ENCODE measurements at places on chromosomes 5 and 9.

- H3K4me1 ChIP-seq, result peaks cover 31% of the 10 kb centered on the region
- no peak overlapping the region for H3K4me3 ChIP-seq
- DNase-seq, result no peak
Measured at GRCh38 chr5:37831821-37832534, 7.9 kb downstream of the GDNF start.

GRCh38 chr5:158754018-158754514, 345.6 kb downstream of the EBF1 start:
- no peak overlapping the region for H3K4me3 ChIP-seq
- H3K36me3 ChIP-seq, result no peaks in the 10 kb centered on the region
- peak overlapping the region; percentile 65 for H3K27ac ChIP-seq

GRCh38 chr5:52985306-52985705, 3.8 kb upstream of the ITGA2 start:
- peaks cover 29% of the 10 kb centered on the region for H3K27me3 ChIP-seq
- no peak for DNase-seq
- H3K4me3 ChIP-seq, result no peak overlapping the region
- peaks cover 11% of the 10 kb centered on the region for H3K4me1 ChIP-seq

DNA sequence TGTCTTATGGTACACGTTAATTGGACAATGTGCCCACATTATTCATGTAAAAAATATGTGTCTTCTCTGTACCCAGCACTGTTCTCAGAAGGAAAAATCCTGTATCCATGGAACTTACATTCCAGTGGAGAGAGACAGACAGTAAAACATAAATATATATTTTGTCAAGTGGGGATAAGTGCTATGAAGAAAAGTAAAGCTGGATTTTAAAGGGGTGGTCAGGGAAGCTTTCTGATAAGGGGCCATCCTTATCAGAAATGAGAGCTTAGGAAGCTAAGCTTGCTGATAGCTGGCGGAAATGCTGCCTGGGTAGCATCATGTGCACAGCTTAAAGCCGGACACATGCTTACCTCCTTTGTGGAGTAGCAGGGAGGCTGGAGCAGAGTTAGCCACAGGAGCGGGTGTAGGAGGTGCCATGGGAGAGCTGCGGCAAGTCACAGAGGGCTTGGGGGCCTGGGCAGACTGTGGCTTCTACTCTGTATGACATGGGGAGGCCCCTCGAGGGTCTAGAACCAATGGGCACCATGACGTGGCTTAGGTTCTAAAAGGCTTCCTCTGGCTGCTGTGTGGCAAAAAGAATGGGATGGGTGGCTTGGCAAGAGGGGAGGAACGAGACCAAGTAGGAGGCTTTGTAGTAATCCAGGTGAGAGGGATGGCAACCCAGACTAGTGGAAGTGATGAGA, 141.7 kb downstream of the FGF1 start:
- H3K27me3 ChIP-seq, result no peaks in the 10 kb centered on the region
- H3K4me1 ChIP-seq, result peaks cover 23% of the 10 kb centered on the region
- no peak overlapping the region for H3K4me3 ChIP-seq
- DNase-seq, result no peak
- no peak overlapping the region for H3K27ac ChIP-seq

DNA sequence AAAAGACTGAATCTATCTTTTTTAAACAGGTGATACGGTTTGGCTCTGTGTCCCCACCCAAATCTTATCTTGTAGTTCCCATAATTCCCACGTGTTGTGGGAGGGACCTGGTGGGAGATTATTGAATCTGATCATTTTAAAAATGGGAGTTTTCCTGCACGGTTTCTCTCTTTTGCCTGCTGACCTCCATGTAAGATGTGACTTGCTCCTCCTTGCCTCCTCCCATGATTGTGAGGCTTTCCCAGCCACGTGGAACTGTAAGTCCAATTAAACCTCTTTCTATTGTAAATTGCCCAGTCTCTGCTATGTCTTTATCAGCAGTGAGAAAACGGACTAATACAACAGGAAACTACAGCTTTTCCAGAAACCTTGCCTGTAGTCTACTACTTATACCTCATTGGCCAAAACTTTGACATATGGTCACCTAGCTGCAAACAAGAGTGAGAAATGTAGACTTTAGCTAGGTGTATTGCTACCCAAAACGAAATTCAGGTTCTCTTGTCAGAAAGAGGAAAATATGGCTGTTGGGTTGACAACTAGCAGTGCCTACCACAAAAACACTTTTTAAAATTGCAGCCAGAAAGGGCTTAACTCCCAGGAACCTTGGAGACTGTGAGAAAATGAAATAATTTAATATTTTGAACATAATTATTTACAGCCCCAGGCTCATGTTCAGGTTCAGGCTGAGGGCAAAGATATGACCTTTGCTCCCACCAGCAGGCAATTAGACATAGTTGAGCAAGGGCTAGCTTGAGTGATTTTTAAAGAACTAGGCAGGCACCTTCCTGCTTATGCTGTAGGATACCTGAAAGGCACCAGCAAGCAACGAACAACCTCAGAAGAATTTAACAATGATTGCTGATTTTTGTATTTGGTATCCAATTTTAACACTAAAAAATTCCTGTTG, 7.4 kb upstream of the AGGF1 start:
- no peak overlapping the region for H3K4me3 ChIP-seq
- H3K4me1 ChIP-seq, result no peaks in the 10 kb centered on the region

- no peak overlapping the region for H3K4me3 ChIP-seq
- peak overlapping the region; percentile 28 for H3K27ac ChIP-seq
- peaks cover 62% of the 10 kb centered on the region for H3K36me3 ChIP-seq
- no peaks in the 10 kb centered on the region for H3K27me3 ChIP-seq
- peak; percentile 69 for DNase-seq
Measured at GRCh38 chr5:151060742-151061141, 20.1 kb downstream of the TNIP1 start.

DNA sequence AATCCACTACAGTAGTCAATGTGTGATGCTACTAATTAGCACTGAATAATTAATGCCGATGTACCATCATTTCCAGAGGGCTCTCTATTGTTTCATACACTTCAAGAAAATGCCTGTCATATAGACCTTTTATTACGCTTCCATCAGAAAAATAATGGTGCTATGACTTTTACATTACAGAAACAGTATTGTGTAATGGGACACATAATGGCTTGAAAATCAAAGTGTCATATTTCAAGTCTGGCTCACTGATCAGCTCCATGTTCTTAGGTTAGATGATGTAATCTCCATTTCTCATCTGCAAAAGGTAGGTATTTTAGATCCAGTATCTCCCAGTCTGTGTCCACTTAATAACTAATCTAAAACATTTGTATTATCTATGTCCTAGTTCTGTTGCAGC, 990.6 kb upstream of the TYRP1 start:
- H3K4me1 ChIP-seq, result no peaks in the 10 kb centered on the region
- no peak overlapping the region for H3K4me3 ChIP-seq
- no peaks in the 10 kb centered on the region for H3K36me3 ChIP-seq
- H3K27ac ChIP-seq, result no peak overlapping the region
- DNase-seq, result no peak
- no peaks in the 10 kb centered on the region for H3K27me3 ChIP-seq

GRCh38 chr5:179830818-179831468, 10.2 kb downstream of the SQSTM1 start:
- H3K27ac ChIP-seq, result no peak overlapping the region
- H3K4me1 ChIP-seq, result peaks cover 28% of the 10 kb centered on the region

GRCh38 chr5:67234671-67235176, 38.1 kb upstream of the CD180 start:
- no peaks in the 10 kb centered on the region for H3K36me3 ChIP-seq
- no peaks in the 10 kb centered on the region for H3K4me1 ChIP-seq
- peak; percentile 64 for DNase-seq
- H3K27me3 ChIP-seq, result no peaks in the 10 kb centered on the region

- DNase-seq, result peak; percentile 51
- H3K36me3 ChIP-seq, result no peaks in the 10 kb centered on the region
- H3K4me1 ChIP-seq, result no peaks in the 10 kb centered on the region
- H3K27me3 ChIP-seq, result no peaks in the 10 kb centered on the region
- H3K4me3 ChIP-seq, result no peak overlapping the region
- H3K27ac ChIP-seq, result no peak overlapping the region
Measured at GRCh38 chr5:1182633-1183423, 18.6 kb upstream of the SLC6A19 start.

- H3K27me3 ChIP-seq, result peaks cover 9% of the 10 kb centered on the region
- no peak overlapping the region for H3K4me3 ChIP-seq
- no peaks in the 10 kb centered on the region for H3K36me3 ChIP-seq
- no peak overlapping the region for H3K27ac ChIP-seq
Measured at GRCh38 chr5:175471628-175472027, 6.7 kb upstream of the SFXN1 start.

DNA sequence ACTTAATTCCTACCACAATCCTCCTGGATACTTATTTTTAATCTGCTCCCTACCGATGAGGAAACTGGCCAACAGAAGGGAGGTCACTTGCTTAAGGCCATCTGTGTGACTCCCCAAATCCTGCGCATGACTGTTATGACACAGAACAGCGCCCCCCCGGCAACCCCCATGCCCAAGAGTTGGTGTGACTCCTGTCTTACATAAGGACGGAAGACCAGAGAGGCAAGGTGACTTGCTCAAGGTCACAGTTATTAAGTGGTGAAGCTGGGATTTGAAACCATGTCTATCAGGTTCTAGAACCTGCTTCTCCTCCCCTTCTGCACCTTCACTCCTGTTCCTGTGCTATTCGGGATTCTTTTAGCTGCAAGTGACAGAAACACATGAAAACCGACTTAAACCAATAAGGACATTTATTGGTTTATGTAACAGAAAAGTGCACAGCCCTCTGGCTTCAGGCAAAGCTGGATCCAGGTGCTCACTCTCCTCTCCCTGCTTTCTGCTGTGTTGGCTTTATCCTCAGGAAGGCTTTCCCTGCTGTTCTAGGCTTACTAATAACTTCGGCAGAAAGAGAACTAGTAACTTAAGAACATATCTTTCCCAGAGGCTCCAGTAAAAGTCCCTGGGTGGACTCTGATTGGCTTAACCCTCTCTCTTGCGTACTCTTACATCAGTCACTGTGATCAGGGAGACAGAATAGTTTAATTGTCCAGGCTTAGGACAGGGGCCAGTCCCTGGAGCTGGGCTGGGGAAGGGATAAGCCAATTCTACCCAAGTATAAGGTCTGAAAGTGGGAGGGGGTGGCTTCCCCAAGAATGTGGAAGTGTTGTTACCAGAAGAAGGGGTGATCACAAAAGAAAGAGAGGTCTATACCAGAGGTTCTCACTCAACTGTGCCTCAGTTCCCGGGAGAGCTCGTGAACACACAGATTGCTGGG, 43.7 kb downstream of the FGF18 start:
- no peak for DNase-seq
- H3K4me3 ChIP-seq, result no peak overlapping the region
- H3K27me3 ChIP-seq, result no peaks in the 10 kb centered on the region
- H3K4me1 ChIP-seq, result no peaks in the 10 kb centered on the region
- no peaks in the 10 kb centered on the region for H3K36me3 ChIP-seq

GRCh38 chr5:162196351-162196750, 128.8 kb downstream of the GABRG2 start:
- no peaks in the 10 kb centered on the region for H3K4me1 ChIP-seq
- no peak overlapping the region for H3K4me3 ChIP-seq
- no peak for DNase-seq

DNA sequence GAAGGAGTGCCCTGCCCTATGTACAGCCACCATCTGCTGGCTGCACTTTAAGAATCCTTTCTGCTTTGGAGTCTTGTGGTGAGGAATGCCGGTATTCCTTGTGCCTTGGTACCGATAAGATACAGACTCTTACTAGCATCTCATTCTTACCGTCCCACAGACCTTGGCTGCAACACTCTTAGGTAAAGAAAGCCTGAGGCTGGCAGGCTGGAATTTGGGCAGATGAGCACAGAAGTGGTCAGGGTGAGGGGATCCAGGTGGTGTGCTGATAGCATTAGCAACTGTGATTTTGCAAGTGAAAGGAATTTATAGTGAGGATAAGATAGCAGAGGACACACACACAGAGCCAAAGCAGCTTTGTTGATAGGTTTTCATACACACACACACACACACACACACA, 198.1 kb downstream of the ENC1 start:
- DNase-seq, result no peak
- no peak overlapping the region for H3K27ac ChIP-seq
- H3K4me3 ChIP-seq, result no peak overlapping the region
- no peaks in the 10 kb centered on the region for H3K4me1 ChIP-seq

GRCh38 chr5:150428106-150428876, 15.6 kb upstream of the CD74 start:
- no peak overlapping the region for H3K4me3 ChIP-seq
- H3K36me3 ChIP-seq, result no peaks in the 10 kb centered on the region
- no peaks in the 10 kb centered on the region for H3K27me3 ChIP-seq
- no peak overlapping the region for H3K27ac ChIP-seq
- peak; percentile 85 for DNase-seq
- no peaks in the 10 kb centered on the region for H3K4me1 ChIP-seq

- no peak overlapping the region for H3K4me3 ChIP-seq
- peaks cover 32% of the 10 kb centered on the region for H3K4me1 ChIP-seq
- no peak overlapping the region for H3K27ac ChIP-seq
- DNase-seq, result peak; percentile 73
Measured at GRCh38 chr9:133995012-133995896, 3.1 kb upstream of the VAV2 start.

DNA sequence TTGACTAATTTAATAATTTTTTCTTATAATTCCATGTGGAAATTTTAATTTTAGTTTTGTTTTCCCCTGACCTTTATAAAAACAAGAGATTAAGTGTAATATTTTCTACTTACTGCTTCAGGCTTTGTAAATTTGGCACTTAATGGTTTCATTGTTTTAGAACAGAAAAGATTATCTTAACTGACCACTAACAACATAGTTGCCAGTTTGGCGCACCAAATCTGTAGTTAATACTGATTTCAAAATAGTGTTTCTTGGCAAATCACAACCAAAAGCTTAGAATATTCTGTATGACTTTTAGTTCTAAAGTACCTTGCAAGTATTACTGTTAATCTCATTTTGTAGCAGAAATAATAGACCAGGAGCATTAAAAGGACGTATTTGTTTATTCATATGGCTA, 124.3 kb downstream of the COMMD10 start:
- H3K4me1 ChIP-seq, result no peaks in the 10 kb centered on the region
- H3K27me3 ChIP-seq, result no peaks in the 10 kb centered on the region
- no peaks in the 10 kb centered on the region for H3K36me3 ChIP-seq
- no peak overlapping the region for H3K4me3 ChIP-seq
- DNase-seq, result no peak

DNA sequence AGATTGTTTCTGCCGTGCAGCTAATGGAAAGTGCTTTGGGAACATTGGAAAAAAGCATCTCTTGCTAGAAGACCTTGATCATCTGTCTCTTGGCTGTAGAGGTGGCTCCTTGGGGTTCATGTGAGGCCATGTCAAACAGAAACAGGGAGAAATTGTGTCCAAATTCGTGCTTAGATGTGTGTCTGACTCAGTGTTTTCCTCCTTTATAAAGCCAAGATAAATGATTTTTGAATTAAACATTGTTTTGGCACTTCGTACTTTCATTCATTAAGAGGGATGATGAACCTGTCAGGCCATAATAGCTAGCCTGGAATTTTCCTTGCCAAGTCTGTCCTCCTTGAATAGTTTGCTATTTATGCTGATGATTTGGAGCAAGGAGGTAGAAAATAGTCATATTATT, 143.8 kb downstream of the FBXL7 start:
- no peak for DNase-seq
- no peaks in the 10 kb centered on the region for H3K27me3 ChIP-seq
- no peak overlapping the region for H3K4me3 ChIP-seq
